ENCODE measurements at places on chromosomes 5 and 9.

DNA sequence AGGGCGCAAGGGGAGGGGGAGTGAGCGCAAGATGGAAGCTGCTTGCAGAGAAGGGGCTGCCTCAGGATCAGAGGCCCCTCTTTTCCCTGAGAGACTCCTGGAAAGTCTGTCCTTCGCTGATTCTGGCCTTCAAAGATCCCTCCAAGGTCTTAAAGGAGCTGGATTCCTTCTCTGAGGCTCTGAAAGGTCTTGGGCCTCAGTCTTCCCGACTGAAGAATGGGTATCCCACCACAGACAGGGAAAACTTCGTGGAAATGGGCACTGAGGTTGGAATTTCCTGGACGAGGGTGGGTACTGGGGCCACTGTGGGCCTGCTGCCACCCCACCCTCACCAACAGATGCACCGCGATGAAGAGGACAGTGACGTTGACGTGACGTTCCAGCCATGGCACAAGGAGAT lies 3.1 kb downstream of the PTRH1 start:
- DNase-seq, result no peak

DNA sequence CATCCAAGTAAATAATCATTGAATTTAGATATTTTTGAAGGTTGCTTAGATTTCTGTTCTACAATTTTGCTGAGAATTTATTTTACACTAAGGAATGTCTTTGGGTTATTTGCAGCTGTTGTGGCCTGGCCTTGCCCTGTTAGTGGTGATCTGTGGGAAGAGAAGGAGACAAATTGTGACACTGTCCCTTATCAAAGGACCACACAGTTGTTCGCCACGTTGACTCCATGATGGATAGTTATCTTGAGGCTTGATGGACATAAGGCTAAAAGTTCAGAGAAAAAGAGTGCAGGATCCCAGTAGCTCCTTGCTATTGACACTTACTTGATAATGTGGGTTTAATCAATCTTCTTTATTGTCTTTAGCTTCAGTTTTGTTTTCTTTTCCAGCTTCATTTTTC lies 186.6 kb upstream of the MEF2C start:
- DNase-seq, result no peak

GRCh38 chr5:120405286-120405864 lies 58.7 kb upstream of the PRR16 start:
- no peak for DNase-seq

DNA sequence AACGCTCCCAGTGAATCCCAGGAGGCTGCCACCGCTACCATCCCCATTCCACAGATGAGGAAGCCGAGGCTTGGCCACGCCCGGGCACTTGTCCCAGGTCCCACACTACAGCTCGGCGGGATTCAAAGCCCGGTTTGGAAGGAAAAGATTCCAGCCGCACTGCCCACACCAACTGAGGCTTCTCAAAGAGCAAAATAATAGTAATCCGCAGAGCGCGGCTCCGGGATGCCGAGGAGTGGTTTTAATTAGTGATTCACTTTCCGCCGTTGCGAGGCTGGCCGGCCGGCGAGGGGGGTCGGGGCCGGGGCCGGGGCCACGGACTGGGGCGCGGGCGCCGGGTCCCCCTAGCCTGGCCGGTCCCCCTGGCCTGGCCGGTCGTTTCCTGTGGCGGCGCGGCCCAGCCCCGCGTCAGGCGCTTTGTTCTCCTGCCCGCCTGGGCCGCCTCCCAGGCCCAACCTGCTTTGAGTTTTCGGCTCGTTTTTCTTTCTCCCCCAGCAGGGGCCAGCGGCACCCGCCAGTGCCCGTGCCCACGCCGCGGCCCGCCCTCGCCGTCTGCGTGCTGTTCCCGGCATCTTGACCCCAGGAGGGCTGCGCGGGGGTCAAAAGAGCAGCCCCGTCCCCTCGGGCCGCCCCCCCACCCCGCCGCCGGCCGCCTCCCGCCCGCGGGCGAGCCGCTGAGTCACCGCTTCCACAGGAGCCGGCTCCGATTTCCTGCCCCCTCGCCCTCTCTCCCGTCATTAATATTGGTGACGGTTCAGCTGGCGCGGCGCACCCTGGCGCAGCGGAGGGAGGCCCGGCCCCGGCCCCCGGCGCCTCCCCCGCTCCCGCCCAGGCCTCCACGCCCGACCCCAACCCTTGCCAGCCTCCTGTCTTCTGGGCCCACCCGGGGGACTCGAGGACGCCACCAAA lies 31.2 kb downstream of the FGF18 start:
- peak; percentile 79 for DNase-seq

- DNase-seq, result no peak
Measured at GRCh38 chr9:135692410-135692809, 6.9 kb downstream of the SOHLH1 start.

DNA sequence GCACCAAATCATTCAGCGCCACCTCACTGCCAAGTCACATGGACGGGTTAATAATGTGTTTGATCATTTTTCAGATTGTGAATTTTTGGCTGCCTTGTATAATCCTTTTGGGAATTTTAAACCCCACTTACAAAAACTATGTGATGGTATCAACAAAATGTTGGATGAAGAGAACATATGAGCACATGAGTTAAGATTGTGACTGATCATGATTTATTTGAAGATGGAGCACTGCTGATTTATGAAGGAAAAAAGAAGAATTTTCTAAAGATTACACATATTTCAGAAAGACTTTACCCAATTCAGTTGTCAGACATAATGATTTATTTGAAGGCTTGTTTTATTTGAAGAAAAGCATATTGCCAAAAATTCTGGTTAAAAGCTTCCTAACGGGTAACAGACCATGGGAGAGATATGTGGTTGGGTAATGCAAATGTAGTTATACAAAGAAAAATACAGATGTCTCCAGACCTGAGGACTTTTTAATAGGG lies 37.4 kb downstream of the TNFAIP8 start:
- no peak for DNase-seq

DNA sequence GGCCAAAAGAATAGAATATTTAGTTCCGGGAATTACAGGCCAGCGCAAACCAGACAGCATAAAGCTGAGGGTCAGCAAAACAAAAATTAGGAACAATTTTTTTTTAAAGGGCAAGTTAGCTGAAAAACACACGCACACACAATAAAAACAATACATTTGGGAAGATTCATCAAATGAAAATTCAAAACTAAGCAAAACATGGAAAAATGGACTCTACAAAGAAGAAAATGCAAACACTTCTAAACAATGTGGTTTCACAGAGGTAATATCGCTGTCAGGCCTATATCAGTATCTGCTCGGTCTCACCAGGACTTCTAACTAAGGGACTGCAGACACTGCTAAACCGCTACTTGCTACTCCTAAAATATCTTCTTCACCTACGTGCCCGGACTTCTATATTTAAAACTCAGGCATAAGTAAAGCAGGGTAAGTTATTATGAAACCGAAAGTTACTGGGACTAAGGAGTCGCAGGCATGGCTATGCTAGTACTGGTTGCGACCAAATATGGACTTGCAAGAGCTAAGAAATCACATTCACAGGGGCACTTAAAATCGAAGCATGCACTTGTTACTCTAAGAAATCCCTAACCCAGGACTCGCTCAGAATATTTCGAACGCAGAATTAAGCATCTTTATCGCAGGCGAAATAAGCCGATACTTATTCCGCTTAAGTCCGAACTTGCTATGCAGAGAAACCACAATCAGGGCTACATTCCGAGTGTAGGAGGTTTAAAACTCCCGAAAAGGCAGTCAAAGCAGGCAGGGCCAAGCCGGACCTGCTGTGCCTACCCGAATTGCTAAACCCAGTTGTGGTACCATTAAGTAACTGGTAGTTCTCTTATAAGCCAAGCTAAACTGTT lies 2.3 kb downstream of the ANXA2R start:
- no peak for DNase-seq

- DNase-seq, result no peak
Measured at GRCh38 chr9:20616808-20617207, 5.5 kb downstream of the MLLT3 start.
